ENCODE measurements at places on chromosomes 2 and 18. TPM values are rescaled to one million over a fixed set of nuclear protein-coding genes. Genes with fewer than 3 reads are reported as not detected.

The EHBP1 gene
- total RNA-seq, result 34.3 TPM

The SP140L gene
- total RNA-seq, result 36.8 TPM

- no peaks in the 10 kb centered on the region for H3K36me3 ChIP-seq
- no peak overlapping the region for H3K27ac ChIP-seq
- no peak overlapping the region for H3K4me3 ChIP-seq
- DNase-seq, result no peak
These were observed 52.2 kb downstream of the MARCO start for GRCh38 chr2:118994172-118994700.

DNA sequence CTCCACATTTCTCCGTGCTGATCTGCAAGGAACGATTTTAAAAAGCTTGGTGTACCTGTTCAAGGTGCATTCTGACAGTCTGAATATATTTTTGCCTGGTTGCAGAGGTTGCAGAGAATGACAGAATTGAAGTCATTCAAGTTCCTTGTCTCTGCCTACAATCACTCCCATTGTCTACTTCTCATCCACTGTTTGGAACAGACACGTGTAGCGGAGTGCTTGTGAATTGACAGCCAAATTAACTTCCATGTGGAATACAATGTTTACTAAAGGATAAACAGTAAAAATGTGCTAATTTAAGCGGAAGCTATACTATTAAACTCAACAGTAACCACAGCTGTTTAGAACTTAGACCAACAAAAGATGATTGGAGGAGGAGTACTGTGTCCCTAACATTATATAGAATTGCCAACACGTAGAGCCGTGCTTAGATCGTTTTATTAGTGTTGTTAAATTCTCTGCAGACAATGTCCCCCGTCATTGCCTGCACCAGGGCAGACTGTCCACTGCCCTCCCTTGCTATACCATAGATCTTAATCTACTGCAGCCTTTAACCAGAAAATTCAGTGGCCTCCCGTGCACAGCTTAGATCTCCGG is 87.3 kb upstream of the ZCCHC2 start:
- peaks cover 19% of the 10 kb centered on the region for H3K27me3 ChIP-seq
- peaks cover 3% of the 10 kb centered on the region for H3K4me1 ChIP-seq
- DNase-seq, result no peak
